ENCODE measurements at places on chromosomes 13 and 19.

- peak; percentile 64 for DNase-seq
Observed at GRCh38 chr13:66659701-66660467, 570.3 kb downstream of the PCDH9 start.

- DNase-seq = no peak
Observed at GRCh38 chr19:38638461-38638860, 9.0 kb upstream of the ACTN4 start.

DNA sequence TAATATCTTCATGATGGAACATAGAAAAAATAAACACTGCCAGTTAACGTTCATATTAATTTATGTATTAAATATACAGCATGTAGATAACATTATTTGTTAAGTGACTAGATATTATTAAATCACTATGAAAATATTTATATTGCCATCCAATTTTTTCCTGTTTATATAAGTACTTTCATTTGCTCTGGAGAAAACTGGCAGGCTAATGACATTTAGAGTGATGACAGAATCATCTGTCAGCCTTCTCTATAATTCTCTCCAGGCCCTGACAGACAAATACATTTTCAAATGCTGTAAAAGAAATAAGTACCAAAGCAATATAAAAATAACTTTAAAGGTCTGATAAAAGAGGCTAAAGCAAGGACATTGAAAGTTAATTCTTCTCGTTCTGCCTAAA, 2556.7 kb upstream of the PCDH20 start:
- DNase-seq = no peak

DNA sequence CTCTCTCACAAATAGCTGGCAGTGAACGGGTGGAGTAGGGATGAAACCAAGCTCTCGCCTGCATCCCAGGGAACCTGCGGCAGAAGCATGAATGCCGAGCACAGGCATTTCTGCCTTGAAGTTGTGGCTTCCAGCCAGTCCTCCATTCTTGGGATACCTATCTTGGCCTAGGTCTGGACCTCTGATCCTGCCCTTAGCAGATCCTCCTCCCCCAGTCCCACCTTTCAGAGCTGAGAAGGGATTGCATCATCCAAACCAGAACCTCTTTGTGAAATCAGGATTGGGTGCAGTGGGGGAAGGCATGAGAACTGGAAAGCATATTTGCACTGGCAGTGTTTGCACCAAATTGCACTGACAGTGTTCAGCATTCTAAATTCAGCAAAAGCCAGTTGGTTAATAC, 5.8 kb downstream of the ZNF780A start:
- peak; percentile 3 for DNase-seq

DNA sequence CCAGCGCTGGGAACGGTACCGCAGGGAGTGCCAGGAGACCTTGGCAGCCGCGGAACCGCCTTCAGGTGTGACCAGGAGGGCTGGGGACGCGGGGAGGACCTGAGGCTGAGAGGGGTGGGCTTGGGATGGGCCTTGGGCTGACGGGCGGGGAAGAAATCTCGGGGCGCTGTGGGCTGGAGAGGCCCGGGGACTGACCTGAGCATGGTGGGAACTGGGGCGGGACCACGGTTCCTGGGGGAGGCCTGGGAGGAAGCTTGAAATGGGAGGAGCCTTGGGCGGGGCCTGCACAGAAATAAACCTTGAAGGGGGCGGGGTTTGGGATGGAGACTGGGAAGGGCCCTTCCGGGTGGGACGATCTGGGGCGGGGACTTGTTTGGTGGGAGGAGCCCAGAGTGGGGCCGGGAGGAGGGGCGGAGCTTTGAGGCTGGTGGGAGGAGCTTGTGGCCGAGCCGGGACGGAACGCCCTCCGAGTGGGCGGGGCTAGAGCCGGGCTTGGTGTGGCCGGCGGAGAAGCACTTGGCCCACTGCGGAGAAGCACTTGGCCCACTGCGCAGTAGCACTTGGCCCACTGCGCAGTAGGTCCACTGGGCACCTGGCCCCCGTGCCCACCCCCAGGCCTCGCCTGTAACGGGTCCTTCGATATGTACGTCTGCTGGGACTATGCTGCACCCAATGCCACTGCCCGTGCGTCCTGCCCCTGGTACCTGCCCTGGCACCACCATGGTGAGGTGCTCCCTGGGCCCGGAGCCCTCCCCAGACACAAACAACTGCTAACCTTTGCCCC, 2.8 kb downstream of the GIPR start:
- DNase-seq = peak; percentile 74

DNA sequence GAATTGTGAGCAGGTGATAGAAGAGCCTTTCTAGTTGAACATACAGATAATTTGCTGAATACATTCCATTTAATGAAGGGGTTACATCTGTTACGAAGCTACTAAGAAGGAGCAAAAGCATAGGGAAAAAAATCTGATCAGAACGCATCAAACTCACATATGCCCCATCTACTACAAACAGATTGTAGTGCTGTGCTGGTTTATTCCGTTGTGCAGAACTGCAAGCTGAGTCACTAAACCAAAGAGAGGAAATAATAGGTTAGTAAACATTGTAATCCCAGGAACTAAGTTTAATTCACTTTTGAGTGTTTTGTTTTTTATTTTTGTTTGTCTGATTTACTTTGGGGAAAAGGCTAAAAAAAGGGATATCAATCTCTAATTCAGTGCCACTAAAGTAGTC, 136.3 kb downstream of the CDK8 start:
- no peak for DNase-seq

GRCh38 chr13:33970746-33971561, 153.0 kb downstream of the RFC3 start:
- DNase-seq = no peak

- no peak for DNase-seq
Observed at GRCh38 chr13:102472650-102473049, 70.8 kb upstream of the FGF14 start.

- DNase-seq = peak; percentile 72
Observed at GRCh38 chr13:32212421-32212820, 102.7 kb downstream of the ZAR1L start.

DNA sequence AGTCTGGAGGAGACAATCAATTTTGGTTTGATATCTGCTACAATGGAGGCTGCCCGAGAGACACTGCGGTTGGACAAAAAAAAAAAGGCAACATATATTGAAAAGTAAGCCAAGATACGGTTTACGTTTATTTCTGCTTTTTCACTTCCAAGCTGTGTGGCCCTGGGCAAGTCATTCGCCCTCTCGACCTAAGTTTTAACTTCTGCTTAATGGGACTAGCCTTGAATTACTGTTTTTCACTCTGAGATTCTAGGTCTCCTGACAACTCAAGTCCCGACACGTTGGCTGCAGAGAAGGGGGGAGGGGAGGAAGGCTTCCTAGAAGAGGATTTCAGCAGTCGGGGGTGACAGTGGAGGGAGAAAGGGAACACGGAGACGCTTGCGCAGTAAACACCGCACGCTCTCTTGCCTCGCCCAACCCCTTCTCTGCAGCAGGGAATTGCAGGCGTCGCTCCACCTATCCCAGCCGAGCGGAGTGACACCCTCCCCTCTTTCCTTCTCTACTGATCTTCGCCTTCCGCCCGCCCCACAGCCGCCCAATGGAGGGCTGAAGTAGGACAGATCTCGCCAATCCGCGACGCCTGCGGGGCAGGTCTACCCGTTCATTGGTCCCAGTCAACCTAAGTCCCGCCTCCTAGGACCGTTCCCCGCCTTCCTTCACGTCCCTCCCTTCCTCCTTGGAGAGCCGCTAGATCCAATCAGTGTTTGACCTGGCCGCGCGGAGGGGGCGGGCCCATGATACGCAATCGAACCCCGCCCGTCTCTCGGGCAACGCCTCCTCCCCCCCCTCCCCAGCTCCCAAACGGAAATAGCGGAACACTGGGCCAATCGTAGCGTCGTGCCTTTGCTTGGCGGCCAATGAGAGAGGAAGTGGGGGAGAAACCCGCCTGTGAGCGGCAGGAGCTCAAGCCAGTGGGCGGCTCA, 533 bp upstream of the AP2A1 start:
- peak; percentile 100 for DNase-seq

DNA sequence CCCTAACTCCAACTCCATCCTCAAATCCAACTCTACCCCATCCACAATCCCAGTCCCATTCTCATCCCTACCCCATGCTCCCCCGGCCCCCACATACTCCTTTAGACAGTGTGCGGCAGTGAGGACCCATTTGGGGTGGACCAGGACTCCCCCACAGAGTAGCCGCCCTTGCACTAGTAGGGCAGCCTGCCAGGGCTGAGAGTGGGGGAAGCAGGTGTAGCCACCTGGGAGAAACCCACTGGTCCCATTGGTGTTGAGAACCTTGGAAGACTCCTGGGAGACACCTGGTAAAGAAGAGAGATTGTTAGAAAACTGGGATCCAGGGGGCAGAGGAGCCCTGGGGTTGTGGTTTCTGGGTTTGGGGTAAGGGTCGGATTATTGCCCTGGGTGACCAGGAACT, 4.6 kb downstream of the KLK13 start:
- no peak for DNase-seq

GRCh38 chr13:52067237-52067636, 42.7 kb downstream of the UTP14C start:
- peak; percentile 9 for DNase-seq

DNA sequence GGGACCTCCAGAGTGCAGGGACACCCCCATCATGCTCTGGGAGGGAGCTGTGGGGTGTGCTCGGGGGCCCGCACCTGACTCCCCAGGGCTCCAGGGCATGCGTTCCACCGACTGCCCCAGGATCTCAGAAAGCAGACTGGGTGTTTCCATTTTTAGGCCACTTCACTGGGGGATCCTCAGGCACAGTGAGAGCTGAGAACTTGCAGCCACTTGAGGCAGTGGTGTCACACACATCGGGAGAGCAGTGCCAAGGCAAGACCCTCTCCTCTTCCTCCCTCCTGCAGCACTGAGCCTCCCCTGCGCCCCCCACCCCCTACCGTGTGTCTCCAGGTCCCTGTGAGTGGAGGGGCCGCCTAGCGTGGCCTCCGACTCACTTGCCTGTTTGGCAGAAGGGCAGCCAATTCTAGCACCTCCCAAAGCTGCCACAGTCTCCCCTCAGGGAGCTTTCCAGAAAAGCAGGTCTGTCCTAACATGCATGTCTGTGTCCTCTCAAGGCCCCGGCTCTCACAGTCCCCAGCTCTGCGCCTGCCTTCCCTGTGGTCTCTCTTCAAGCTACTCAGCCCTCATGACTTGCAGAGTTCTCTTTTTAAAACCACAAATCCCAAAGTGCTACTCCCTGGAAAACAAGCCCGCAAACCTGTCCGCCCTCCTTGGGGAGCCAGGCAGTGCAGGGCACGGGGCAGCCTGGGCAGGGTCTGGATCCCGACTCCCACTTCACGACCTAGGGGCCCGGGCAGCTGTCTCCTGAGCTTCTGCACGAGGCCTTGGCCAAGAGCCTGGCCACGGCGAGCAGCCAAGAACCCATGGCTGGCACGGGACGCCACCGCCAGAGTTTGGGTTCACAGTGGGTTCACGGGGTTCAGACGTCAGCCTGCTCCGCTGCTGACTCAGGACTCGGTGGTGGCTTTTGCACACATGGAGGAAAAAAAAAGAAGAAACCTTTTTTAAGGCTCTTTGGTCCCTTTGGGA, 94.1 kb downstream of the STK24 start:
- DNase-seq = peak; percentile 85

DNA sequence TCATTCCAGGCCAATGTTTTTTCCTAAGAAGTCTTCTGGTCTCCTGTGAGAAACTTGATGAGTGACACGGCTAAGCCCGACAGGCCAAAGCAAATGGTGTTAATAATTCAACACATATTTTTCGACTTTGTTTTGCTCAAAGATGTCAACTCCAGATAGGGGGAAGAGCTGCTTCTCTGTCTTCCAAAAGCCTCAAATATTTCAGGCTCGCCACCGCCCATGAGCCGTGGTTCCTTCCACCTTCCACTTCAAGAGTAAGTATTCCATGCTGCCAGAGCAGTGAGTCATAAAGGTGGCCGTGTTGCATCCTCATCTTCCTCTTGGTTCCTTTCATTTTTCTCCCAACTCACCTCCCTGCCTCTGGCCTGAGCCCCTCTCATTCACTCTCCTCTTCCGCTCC, 272.6 kb downstream of the EFNB2 start:
- no peak for DNase-seq

GRCh38 chr19:1896508-1896907, 8.7 kb upstream of the ADAT3 start:
- DNase-seq = no peak

GRCh38 chr19:46717716-46718143, 816 bp upstream of the PRKD2 start:
- DNase-seq = no peak

DNA sequence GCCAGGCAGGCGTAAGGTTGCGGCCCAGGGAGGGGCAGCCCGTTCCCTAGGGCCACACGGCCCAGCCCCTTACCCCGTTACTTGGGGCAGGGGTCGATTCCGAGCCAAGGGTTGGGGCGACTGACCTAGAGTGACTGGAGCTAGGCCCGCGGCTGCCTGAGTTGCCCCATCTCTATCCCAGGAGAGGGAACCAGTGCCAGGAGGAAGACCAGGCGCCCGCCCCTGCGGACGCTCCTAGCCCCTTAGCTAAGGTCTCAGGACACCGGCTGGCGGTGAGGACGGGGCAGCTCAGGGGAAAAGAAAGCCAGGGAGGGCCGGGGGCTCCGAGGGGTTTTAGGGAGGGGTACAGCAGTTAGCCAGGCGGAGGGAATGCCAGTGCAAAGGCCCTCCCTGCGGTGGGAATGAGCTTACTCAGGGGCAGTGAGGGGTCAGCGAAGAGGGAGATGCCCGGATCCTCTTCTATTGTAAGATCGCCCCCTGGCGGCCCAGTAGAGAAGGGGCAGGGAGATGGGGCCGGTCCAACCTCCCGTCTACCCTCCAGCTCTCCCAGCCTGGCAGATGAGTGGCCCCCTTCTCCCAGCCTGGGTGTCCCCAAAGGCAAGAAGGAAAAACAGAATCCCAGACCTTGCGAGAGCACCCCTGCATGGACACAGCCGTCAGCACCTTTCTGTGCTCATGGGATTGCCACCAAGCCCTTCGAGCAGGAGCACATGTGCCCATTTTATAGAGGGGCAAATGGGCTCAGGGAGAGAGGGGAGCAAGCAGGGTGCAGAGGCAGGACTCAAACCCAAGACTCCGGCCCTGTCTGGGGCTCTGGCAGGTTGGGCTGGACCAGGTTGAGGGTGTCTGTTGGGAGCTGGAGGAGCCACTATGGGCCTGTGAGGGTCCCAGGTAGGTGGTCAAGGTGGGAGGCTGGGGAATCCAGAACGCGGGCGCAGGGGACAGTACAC, 16.3 kb downstream of the CILP2 start:
- DNase-seq = peak; percentile 54

DNA sequence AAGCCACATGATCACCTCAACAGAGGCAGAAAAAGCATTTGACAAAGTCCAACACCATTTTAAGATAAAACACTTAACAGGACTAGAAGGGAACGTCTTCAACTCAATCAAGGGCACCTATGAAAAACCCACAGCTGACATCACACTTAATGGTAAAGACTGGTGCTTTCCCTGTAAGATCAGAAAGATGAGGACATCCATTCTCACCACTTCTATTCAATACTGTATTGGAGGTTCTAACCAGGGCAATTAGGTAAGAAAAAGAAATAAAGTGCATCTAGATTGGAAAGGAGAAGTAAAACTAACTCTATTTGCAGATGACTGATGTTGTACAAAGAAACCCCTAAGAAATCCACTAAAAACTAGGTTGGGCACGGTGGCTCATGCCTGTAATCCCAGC, 11.2 kb upstream of the AKAP8 start:
- DNase-seq = no peak

- no peak for DNase-seq
Observed at GRCh38 chr19:16581145-16581970, 9.1 kb upstream of the SLC35E1 start.

Data from cardiac fibroblast (primary cell).